ENCODE measurements at places on chromosomes 16 and 17. TPM values are rescaled to one million over a fixed set of nuclear protein-coding genes. Genes with fewer than 3 reads are reported as not detected.
A peak's percentile ranks its signal among the peaks of the same experiment; 100 is the strongest.

GRCh38 chr17:36870720-36870999 lies 66.6 kb upstream of the LHX1 start:
- DNase-seq = no peak

Gene ZSCAN10
- polyA plus RNA-seq = not detected

DNA sequence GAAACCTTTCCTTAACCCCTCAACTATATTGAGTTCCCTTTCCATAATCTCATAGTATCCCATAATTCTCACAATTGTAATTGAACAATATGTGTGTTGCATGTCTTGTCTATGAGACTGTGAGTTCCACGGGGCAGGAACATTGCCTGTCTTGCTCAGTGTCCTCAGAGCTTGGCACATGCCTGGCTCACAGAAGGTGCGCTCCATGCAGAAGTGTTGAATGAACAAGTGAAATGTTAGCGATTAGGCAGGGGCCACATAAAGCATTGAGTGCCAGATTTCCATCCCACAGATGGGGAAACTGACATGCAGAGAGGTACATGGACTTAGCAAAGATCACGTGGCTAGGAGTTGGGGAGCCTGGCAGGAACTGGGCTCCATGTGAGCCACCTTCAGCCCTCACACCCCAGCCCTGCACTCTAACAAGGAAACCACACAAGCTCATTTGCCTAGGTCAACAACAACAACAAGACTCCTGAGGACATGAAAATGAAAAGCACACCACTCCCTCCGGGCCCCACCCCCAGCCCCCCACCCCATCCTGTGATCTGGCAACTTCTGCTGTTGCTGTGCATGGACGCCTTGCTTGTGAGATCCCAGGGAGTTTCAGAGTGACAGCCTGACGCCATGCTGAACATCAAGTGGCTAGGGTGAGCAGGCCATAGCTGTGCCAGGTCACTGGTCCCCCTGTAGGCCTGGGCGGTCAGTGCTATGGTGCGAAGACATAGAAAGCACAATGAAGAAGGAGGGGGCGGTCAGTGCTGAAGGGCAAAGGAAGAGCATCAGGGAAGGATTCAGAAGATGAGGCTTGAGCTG lies 5.0 kb downstream of the PIK3R5 start:
- DNase-seq = no peak

DNA sequence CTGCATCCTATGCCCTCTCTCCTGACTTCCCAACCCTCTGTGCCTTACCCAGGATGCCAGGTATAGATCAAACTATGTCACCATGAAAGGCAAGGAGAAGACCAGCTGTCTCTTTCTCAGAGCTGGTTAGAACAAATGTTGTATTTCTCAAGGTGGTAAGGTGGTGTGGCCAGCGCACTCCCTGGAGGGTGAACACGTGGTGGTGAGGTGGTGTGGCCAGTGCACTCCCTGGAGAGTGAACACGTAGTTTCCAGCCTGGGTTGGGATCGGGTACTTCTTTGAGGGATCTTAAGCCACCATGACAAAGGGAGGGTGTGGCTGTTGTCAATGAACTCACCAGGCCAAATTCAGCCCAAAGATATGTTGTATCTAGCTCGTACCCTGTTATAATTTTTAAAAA lies 26.8 kb downstream of the KATNIP start:
- DNase-seq = no peak

DNA sequence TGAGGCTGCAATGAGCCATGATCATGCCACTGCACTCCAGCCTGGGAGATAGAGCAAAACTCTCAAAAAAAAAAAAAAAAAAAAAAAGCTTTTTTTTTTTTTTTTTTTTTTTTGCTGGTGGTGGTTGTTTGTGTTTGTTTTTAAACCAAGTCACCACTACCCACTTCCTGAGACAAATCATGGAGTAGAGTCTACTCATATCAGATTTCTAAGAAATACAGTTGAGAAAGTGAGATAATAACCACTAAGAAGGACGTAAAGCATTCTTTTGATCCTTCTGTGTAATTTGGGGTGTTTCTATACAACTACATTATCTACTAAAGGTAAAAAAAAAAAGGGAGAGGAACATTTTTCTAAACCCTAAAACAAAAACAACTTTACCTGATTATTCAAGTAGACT lies 38.0 kb downstream of the AXIN2 start:
- no peak for DNase-seq

DNA sequence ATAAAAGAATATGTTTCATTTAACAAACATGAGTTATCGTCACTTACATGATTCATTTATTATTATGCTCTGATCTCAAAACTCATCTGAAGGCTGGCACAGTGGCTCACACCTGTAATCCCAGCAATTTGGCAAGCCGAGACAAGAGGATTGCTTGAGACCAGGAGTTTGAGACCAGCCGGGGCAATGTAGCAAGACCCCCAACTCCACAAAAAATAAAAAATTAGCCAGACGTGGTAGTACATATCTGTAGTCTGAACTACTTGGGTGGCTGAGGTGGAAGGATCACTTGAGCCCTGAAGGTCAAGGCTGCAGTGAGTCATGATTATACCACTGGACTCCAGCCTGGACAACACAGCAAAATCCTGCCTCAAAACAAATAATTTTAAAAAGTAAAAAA lies 16.0 kb downstream of the APPBP2 start:
- DNase-seq = peak; percentile 35

Measured in adrenal gland (tissue), 19 donors.